Caki2 (cell line): ENCODE measurements at places on chromosomes 6 and 20. TPM values are rescaled to one million over a fixed set of nuclear protein-coding genes. Genes with fewer than 3 reads are reported as not detected.

RAB44 gene
- total RNA-seq, result not detected in 2 replicates

POPDC3 gene
- 139 and 161 TPM in 2 replicates for total RNA-seq

PTK7 gene
- 45.4 and 69.5 TPM in 2 replicates for total RNA-seq

PRR18 gene
- not detected in 2 replicates for total RNA-seq

CST9L gene
- total RNA-seq, result not detected in 2 replicates

NKAIN4 gene
- total RNA-seq, result 2.9 and 5.0 TPM in 2 replicates

HAO1 gene
- total RNA-seq, result not detected in 2 replicates

NHLRC1 gene
- 1.1 and 2.5 TPM in 2 replicates for total RNA-seq

SLA2 gene
- total RNA-seq, result 0.27 TPM in 1 of 2 replicates, not detected in the other

DNMT3B gene
- 52.7 and 54.1 TPM in 2 replicates for total RNA-seq

VTA1 gene
- total RNA-seq, result 68.3 and 78.5 TPM in 2 replicates

DNA sequence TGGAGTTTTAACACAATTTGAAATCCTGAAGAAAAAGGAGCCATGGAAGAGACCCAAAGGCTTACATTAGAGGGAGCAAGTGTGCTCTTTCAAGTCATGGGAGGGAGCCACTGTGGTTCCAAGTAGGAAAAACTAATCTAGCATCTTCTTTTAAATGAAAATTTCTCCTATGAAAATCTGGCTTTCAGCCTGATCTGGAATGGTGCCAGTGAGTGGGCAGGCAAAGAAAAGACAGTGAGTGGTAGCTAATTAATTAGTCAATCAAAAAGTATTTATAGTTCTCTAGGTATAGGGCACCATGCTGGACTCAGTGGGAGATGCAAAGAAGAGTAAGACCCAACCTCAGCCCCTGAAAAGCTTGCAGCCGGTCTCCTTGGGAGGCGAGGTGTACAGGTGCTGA, 21.9 kb downstream of the CAP2 start:
- no peak for DNase-seq

DNA sequence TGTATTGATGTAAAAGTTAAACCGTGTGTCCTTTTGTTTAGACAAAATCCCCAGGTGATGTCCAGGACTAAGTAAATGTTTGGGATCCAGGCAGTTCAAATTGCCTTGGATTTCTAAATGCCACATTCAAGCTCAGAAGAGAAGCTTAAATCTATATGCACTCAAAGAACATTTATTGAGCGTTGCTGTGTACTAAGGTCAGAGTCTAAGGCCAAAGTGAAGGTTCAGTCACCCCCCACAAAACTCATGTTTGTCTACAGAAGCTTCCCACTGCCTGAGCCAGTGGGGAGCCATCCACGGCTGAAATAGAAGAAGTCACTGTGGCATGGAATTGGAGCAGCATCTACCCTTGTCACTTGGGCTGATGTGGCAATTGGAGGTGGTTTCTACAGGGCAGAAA, 70.7 kb upstream of the INSM1 start:
- no peak for DNase-seq

GRCh38 chr20:43722153-43722505, 4.7 kb downstream of the GTSF1L start:
- no peak for DNase-seq

- no peak for DNase-seq
Measured at GRCh38 chr6:90764001-90764400, 177.1 kb upstream of the MAP3K7 start.

- no peak for DNase-seq
Measured at GRCh38 chr6:105348897-105349296, 54.0 kb downstream of the PREP start.

GRCh38 chr6:101281266-101281665, 112.2 kb upstream of the GRIK2 start:
- DNase-seq, result no peak

DNA sequence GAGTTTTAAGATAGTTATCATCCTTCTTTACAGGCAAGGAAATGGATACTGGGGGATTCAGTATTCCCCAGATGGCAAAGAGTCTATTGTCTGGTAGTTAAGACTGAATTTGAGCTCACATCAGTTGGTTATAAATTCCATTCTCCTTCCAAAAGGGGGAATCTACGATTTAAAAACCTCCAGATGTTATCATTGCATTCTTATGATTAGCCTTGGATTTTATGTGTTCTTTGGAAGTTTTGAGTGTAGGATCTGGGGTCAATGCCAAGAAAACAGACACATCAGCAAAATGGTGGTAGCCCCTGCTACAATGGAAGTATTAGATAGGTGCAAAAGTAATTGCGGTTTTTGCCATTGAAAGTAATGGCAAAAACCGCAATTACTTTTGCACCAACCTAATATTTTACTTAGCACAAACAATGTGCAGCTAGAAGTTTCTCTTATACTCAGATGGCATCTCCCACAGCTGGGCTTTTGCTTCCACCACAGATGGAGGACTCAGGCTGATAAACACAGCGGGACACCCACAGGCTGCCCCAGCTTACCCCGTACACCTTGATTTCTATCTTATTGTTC, 168.2 kb upstream of the RIN2 start:
- no peak for DNase-seq

DNA sequence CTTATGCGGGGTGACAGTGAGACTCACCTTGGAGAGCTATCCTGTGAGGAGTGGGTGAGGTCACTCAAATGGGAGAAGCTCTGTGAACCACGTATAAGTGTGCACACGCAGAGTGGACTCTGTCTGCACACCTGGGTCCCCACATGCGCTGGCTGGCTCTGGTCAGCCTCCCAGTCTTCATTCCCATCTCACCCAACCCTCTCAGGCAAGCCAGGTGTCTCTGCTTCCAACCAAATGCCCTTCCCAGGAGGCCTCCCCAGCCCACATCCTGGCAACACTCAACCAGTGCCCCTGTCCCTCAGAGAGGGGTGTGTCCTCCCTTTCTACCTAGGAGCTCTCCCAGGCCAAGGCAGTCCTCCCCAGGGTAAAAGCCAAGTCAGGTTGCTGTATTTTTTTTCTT, 8.0 kb upstream of the PI16 start:
- no peak for DNase-seq

DNA sequence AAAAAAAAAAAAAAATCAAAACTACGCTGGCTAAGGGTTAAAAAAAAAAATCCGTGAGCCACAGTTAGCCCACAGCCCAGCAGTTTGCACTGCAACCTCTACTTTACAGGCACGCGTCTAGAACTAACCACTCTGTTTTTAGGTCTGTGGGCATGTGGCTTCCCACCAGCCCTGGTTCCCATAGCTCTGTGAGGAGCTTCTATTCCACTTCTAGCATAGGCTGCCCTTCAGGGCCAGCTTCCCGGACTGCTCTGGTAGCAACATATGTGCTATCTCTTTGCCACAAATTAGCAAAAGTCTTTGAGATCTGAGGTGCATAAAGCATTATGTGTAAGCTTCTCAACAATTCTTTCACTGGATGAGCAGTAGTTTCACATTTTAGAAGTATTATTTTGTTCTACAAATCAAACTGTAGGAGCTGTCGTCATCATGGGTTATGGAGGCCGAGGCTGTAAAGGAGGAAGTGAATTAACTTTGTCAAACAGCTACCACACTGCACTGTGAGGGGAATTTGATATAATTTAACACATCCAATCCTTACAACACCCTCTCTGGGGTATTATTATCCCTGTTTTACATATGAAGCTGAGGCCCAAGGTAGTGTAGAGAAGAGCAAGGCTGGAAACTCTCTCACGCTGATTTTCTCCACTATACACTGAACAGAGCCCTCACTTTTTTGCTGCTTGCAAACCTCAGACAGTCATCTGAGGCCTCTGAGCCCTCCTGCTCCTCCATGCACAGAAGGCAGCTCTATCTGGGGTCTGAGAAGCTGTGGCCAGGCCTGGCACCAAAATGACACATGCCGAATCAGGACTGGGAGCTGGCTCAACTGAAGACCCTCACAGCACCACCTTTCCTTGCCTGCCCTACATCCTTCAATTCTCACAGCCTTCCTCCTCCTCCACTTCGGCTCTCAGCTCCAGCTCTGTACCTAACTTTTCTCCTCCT, 35.4 kb downstream of the MAN1A1 start:
- DNase-seq, result no peak

DNA sequence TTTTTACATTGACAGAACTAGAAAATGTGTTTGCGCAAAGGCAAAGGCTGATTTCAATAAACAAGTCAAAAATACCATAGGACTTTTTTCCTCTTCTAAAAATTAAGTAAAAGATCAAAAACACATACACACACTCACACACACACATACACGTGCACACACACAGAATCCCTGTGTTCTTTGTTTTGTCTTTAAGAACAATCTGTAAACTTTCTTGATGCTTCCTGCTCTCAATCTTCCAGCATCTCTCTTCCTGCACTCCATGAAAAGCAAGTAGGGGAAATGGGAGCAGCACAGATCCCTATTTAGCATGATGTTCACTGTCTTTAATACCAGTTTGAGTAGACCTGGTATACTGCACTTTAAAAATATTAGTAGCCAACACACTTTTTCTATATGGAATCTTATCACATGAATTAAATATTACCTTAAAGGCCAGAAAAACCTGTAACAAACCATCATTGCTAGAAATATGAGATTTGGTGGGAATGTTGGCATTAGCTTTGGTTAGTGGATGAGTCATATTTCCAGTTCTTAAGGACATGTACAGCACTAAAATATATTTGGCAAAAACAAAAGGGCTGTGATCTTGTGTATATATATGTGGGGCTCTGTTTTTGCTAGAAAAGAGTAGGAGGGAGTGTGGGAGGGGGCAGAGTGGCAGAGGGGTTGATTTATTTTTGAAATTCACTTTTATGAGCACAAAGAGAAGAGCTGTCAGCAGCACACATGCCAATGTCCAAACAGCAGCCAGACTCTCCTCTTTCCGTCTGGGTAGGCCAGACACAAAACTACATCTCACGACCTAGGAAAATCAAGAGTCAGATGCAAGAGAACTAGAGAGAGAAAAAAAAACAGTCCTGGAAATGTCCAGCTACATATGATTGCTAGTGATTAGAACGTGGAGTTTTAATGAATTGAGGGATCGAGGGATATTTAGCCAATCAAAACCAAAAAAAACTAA, 4.6 kb downstream of the PTPRK start:
- peak; percentile 64 for DNase-seq

DNA sequence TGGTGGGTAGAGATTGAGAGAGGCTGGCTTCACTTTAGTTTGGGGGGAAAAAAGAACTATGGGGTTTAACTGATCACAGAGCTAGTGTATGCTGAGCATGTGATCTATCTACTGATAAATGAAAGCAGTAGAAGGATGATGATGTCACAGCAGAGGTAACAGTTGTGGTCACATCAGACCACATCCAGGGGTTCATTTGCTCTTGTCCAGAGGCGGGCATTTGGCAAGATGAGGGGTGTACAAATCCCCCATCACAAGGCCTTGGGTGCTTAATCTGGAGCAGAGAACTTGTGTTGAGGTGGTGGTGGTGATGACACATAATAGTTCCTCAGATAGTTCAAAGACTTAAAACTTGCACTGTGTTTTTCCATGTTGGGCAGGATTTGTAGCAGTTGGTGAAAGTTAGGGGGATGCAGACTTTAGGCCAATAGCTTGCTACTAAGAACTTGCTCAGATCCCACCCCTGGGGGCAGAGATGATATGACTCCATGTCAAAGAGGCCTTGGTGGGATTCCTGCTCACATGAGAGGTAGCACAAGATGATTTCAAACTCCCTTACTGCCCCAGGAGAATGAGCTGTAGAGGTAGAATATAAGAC, 63.4 kb downstream of the PRDM1 start:
- DNase-seq, result no peak

GRCh38 chr6:51844336-51844735, 243.1 kb downstream of the PKHD1 start:
- DNase-seq, result peak; percentile 84

DNA sequence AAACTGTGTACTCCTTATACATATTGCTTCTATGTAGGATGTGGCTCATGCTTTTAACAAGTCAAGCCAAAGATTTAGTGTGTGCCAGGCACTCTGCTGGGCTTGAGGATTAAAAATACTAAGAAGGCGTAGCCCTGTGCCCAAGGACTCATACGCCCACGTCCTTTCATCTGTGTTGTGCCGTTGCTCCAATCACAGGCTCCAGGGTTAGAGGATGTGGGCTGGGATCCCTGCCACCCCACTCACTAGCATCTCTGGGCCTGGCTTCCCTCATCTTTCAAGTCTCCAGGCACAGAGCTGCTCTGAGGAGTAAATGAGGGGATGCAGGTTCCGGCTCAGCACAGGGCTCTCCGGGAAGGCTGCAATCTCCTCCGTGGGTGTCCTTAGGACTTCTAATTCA, 214.2 kb downstream of the SYNDIG1 start:
- DNase-seq, result no peak

GRCh38 chr20:46955601-46956556, 61.2 kb downstream of the EYA2 start:
- no peak for DNase-seq

DNA sequence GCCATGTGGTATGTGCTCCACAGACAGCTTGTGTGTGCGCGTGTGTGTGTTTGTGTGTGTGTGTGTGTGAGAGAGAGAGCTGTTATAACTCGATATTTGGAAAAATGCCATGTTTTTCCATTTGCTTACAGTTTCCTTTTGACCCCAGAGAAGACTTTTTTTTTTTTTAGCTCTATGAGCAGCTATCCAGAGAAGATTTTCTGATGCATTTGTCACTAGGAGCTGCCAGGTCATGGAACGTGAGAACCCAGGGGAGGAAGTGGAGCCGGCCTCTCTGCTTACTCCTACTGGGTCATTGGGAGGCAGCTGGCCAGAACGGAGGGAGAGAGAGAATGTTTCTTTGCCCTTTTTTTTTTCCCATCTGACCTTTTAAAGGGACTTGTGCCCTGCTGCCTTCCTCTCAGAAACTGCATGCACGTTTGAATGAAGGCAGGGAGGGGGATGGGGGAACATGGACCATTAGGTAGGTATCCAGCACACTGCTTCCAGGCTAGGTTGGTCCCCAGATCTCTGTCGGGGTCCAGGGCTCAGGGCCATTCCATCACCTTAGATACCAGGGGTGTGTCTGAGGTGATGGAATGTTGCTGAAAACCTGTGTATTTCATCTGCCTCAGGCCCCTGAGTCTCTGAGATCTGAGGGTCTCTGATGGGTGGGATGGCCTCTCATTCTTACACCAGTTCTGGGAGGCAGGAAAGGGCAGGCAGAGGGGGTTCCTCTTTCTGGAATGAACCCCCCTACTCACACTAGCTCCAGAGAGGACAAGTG, 11.2 kb upstream of the MRPS18A start:
- peak; percentile 92 for DNase-seq

- no peak for DNase-seq
Measured at GRCh38 chr6:21341910-21342309, 251.6 kb upstream of the SOX4 start.

DNA sequence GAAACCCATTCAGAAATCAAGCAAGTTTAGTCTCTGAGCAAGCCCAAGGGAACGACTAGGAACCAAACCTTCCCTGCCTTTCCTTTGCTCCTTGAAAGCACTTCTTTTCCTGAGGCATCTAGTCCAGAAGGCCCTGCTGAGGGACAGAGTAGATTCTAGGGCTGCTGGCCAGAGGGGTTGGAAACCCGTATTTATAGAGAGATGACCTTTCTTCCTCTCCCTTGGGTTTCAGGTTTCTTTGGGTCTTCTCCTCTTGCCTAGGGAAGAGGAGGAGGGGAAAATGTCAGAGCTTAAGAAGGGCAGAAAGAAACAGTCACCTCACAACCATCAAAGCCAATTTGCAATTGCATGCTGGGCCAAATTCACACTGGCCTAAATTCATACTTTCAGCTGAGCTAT, 5.8 kb downstream of the APOBEC2 start:
- no peak for DNase-seq
